ENCODE measurements at places on chromosomes 6 and 20.

- no peak for DNase-seq
Observed at GRCh38 chr6:157905590-157906342, 75.9 kb upstream of the SYNJ2 start.

GRCh38 chr6:157070403-157071107, 252.8 kb downstream of the TMEM242 start:
- DNase-seq, result no peak

GRCh38 chr6:138387577-138388368, 10.1 kb downstream of the SMIM28 start:
- DNase-seq, result no peak

GRCh38 chr6:69784595-69785377, 12.0 kb downstream of the LMBRD1 start:
- DNase-seq, result no peak

- DNase-seq, result no peak
Observed at GRCh38 chr20:64044484-64045247, 4.8 kb downstream of the SOX18 start.

DNA sequence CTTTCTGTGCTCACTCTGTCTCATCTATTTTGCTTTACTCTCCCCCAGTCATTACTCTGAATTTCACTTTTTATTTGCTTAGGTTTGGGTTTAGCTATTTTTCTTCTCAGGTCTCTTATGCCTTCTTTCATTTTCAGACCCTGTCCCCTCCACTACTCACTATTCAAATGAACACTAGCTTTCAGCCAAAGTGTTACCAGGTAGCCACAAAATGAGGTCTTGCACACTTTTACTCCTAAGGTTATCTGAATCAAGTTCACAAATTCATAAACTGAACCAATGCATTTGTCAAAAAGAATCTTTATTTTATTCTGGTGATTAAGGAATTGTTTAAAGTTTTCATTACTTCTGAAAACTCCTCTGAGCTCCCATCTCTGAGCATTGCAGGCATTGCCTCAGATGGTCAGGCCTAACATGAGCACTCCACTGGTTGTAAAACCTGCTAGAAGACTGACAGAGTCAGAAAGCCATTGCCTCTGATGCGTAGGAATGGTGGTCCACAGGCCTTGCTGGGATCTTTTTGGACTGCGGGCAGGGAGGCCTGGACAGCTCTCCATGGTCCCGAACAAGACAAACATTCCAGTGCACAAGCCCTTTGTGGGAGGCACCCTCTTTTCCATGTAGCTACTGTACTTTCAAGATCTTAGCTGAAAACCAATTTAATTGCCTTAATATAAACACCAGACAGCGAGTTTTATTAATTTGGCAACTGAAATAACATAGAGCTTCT, 48.5 kb downstream of the FYN start:
- no peak for DNase-seq

GRCh38 chr6:30447237-30447636, 42.1 kb upstream of the HLA-E start:
- no peak for DNase-seq

All from mucosa of descending colon (tissue), 3 donors.